Left ventricle myocardium inferior (tissue), 1 donor: ENCODE measurements at places on chromosomes 13 and 19.

GRCh38 chr19:18428787-18429674, 8.9 kb downstream of the ISYNA1 start:
- peak; percentile 72 for DNase-seq

GRCh38 chr13:93248627-93249047, 22.0 kb downstream of the GPC6 start:
- DNase-seq = no peak

- DNase-seq = no peak
Observed at GRCh38 chr19:40721936-40722661, 5.2 kb downstream of the ITPKC start.

GRCh38 chr13:51057906-51058305, 53.2 kb downstream of the C13orf42 start:
- DNase-seq = no peak

DNA sequence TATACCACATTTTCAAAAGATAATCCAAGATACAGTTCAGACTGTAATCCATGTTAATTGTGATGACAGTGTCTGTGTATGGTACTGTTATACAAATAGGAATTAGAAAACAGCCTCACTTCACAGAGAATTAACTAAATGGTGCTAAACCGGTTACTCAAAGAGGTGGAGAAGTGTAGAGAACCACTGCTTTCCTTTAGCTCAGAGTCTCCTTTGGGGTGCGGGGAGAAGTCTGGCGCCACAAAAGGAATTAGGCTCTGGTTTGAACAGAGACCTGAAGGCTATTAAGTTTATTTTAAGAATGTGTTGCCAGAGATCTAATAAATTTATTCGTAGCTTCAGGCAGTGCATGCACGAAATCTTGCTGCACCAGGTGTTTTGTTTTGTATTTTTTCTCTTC, 65.8 kb downstream of the FREM2 start:
- no peak for DNase-seq

DNA sequence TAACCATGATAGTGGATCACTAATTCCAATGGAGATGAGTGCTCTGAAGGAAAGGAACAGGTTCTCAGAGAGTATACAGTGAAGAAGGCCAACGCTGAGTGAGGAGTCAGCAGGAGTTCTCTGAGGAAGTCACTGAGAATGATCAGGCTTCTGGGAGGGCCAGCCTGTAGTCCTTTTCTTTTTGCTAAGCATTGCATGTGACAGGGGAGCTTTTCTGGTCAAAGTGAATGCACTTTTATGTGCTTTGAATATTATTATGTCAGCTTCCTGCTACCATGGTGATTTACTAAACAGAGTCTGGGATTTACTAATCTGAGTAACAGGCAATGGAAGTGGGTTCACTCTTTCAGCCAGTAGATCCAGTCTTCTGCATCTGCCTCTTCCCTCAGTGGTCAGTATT, 81.1 kb upstream of the SERP2 start:
- no peak for DNase-seq

- DNase-seq = no peak
Observed at GRCh38 chr19:51511353-51511752, 9.8 kb upstream of the SIGLEC12 start.
